NCI-H1694 (cell line): ENCODE measurements at places on chromosomes 4 and X.

DNA sequence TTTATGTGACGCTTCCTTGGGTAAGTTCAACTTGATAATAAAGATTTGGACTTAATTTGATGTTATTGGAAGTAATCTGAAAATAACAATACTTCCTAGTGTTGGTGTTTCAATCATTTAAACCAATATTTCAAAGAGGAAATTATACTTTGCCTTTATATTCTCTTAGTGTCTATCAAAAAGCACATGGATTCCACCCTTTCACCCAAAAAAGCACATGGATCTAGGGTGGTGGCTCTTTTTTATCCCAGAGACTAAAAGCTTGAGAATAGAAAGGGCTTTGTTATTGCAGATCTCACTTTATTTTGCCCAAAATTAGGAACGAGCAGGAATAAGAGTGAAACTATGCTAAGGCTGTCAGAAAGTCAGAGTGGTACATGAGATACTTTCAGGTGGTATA lies 75.1 kb upstream of the RASGEF1B start:
- no peak for DNase-seq

- no peak for DNase-seq
Observed at GRCh38 chr4:153962311-153963039, 173.6 kb upstream of the SFRP2 start.

DNA sequence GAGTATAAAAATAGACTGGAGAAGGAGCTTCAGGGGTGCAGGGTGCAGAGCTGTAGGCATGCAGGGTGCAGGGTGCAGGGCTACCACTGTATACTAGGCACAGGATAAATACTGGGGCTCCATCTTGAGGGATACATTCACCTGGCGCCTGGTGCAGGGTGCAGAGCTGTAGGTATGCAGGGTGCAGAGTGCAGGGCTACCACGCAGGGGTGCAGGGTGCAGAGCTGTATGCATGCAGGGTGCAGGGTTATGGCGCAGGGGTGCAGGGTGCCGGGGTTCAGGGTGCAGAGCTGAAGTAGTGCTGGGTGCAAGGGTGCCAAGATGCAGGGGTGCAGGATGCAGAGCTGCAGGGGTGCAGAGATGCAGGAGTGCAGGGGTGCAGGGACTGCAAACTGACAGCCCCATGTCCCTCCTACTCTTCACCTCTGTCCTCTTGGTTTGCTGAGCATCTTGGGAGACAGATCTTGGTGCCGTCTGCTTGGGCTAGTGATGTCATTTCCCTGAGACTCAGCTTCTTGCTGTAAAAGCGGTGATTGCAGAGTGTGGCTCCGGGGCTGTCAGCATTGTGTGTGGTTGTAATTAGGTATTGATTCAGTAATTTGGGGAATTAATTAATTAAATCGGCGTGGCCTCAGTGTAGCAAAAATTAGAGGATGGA lies 91.2 kb downstream of the ADRA2C start:
- no peak for DNase-seq

DNA sequence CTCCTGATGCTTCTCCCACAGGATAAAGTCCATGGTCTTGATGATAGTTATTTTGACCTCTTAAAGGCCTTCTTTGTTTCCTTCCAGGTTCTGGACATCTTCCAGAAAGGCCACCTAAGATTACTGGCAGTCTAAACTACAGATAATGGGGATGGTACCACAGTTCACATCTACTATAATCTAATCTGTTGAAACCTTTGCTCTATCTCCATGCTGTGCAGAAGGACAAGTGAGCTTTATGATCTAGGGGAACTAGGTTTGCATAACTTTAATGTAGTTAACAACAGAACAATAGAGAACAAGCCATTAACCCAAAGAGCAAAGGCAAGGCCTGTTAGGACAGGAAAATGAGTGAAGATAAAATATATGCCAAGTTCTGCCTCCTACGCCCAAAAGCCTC lies 103.9 kb upstream of the KLHL13 start:
- DNase-seq, result no peak

GRCh38 chr4:26317766-26318165 lies 3.0 kb upstream of the RBPJ start:
- no peak for DNase-seq

- no peak for DNase-seq
Observed at GRCh38 chrX:130626521-130626920, 224.7 kb downstream of the RBMX2 start.

DNA sequence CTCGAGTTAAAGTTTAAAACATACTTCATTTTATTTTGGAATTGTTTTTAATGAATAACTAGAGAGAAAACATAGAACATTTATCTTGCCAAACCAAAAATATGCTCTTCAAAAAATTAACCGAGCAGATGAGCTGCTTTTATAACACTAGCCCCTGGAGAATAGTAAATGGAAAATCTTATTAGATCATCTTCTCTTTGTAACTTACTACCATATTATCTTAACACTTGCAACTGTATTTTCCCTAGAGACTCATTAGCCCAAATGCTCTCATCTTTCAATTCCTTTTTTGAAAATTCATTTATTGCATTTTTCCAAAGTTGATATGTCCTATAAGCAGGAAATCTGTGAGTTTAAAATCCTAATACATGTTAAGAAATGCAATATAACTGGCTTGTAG lies 143.3 kb downstream of the CAMK2D start:
- DNase-seq, result no peak

DNA sequence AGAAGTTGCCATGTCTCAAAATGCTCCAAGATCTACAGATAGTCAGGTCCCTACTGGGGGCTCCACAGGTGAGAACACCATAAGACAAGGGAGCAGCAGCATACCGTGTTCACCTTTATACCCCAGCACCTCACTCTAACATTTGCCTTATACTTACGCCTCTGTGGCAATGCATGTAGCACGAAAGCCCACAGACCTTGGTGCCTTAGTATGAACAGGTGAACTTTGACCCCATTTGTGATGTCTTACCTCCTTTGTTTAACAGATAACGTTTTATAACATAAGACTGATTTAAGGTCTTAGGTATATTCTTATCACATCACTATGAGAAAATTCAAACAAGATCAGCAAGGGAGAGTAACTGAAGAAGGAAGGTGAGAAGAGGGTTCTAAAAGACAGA lies 128.8 kb downstream of the ARX start:
- no peak for DNase-seq

GRCh38 chr4:41213625-41214135 lies 662 bp downstream of the APBB2 start:
- DNase-seq, result no peak

DNA sequence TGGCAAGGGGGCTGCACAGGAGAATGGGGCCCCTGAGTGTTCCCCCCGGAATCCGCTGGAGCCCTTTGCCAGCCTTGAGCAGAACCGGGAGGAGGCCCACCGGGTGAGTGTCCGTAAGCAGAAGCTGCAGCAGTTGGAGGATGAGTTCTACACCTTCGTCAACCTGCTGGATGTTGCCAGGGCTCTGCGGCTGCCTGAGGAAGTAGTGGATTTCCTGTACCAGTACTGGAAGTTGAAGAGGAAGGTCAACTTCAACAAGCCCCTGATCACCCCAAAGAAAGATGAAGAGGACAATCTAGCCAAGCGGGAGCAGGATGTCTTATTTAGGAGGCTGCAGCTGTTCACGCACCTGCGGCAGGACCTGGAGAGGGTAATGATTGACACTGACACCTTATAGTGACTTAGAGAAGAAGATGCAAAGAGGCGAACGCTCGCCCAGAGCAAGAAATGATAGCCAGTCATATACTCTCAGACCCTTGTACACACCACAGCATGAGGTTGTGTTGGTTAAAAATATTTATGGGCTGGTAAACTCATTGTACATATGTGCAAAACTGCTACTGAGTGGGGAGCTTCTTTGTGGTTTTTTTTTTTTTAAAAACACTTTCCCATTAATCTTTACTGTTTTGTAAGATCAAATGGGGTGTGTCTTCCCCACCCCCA lies 52.5 kb downstream of the JADE1 start:
- no peak for DNase-seq

DNA sequence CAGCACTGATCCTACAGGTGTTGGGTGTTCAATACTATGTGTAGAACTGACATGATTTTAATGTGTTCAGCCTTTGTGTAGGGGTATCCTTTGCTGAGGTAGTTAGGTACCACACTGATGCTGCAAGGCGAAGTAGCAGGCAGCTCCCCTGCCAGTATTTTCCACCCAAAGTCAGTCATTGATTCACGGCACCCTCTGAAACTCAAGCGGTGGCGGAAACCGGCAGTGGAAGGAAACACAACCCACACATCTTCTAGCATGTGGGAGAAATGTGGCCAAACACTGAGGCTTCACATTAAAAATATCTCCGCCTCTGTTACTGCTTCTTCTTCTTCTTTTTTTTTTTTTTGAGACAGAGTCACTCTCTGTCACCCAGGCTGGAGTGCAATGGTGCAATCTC lies 126.3 kb downstream of the AASDH start:
- no peak for DNase-seq

- no peak for DNase-seq
Observed at GRCh38 chrX:10090319-10090718, 66.5 kb upstream of the CLCN4 start.
